Mucosa of descending colon (tissue), 3 donors: ENCODE measurements at places on chromosomes 12 and 14. TPM values are rescaled to one million over a fixed set of nuclear protein-coding genes. Genes with fewer than 3 reads are reported as not detected.

DNA sequence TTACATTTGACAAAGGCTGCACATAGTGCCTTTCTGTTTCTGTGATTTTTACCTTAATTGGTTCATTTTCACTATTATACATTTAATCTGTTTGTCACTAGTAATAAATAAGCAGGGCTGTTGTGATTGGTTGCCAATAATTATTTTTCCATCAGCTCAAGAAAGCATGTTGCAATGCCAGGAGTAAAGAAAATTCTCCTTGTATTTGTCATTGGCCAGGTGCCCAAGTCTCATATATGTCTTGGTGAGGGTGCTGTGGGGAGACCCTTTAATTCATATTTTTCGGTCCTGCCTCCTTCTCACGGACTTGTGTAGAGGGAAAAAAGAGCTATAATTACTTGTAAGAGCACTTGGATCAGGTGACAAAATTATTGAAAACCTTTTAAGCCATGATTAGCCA is 108.0 kb downstream of the KITLG start:
- DNase-seq, result no peak

GRCh38 chr14:101256266-101256665 is 305.0 kb upstream of the DIO3 start:
- DNase-seq, result no peak

The ADAMTS20 gene
- total RNA-seq, result not detected

The AQP6 gene
- not detected for total RNA-seq

DNA sequence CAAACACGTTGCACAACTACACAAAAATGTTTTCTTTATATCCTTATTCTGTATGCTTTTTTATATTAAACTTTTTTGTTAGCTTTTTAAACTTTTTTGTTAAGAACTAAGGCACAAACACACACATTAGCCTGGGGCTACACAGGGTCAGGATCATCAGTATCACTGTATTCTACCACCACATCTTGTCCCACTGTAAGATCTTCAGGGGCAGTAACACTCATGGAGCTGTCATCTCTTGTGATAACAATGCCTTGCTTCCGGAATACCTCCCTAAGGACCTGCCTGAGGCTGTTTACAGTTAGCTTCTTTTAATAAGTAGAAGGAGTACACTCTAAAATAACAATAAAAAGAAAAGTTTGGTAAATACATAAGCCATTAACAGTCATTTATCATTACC is 42.2 kb downstream of the PLEKHA5 start:
- DNase-seq, result no peak

- no peak for DNase-seq
Observed at GRCh38 chr14:30345511-30345910, 213.4 kb upstream of the G2E3 start.

The CMA1 gene
- 0.32 TPM for total RNA-seq

- no peak for DNase-seq
Observed at GRCh38 chr14:33590891-33591630, 359.8 kb downstream of the EGLN3 start.

The AHNAK2 gene
- total RNA-seq, result 145 TPM
